ENCODE measurements at places on chromosomes 13 and 19.
A peak's percentile ranks its signal among the peaks of the same experiment; 100 is the strongest.

DNA sequence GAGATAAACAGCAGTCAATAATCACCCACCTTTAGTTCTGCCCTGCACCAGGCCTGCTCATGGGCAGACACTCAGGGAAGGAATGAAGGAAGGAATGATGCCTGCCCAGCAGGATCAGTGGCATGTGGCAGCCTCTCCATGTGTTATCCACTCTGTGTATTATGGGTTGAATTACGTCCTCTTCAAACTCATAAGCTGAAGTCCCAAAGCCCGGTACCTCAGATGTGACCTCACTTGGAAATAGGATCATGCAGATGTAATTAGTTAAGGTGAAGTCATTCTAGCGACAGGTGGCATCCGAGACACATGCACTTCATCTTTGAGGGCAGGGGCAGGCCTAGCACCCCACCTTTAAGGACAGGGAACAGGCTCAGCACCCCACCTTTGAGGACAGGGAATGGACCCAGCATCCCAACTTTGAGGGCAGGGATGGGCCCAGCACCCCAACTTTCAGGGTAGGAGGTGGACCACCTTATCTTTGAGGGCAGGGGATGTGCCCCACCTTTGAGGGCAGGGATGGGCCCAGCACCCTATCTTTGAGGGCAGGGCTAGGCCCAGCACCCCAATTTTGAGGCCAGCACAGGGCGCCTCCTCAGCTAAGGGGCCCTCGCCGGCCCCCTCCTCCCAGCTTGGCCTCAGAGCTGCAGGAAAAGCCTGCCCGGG, 127.6 kb downstream of the URI1 start:
- no peak for DNase-seq

- peak; percentile 51 for DNase-seq
These were observed 1.1 kb downstream of the NAXD start for GRCh38 chr13:110616103-110617101.

DNA sequence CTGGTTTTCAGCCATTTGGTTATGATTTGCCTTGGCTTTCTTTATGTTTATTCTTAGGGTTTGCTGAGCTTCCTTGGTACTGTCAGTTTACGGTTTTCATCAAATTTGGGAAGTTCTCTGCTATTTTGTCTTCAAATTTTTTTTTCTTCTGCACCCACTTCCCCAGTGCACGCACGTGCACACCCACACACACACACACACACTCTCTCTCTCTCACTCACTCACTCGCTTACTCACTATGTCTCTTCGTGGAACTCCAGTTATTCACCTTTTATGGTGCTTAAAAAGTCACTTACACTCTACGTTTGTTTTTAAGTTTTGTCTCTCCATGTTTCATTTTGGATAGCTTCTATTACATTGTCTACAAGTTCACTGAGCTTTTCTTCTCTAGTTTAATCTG, 7.1 kb downstream of the AKAP11 start:
- DNase-seq = no peak

DNA sequence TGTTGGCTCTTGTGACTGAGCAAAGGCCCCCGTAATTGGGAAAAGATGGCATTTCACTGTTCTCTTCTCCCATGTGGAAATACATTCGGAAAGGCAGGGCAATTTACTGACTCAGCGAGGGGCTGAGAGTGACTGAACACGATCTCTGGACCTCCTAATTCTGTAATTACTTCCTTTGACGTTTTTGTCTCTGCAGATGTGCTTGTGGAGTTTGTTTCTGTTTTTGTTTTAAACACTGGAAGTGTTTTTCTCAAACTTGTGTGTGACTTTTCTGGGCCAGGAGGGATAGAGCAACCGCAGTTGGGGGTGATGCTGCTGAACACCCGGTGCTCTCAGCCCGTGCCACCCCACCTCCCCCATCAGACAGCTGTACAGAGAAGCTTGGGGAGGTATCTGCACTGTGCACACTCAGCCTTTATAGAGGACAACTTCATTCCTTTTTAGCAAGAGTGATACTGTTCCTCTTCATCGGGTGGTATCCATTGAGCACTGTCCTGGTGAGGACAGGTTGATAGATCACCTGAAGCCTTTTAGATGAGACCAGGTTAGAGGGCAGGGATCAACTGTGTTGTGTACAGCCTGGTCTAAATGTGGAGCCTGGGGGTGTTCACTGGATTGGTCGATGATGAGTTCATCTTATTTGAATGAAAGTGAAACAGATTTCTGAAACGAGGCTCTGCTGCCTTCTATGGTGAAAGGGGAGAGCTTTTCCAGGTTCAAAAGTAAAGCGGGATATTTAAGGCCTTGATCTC, 117.4 kb downstream of the ESD start:
- peak; percentile 23 for DNase-seq

- DNase-seq = no peak
These were observed 615.5 kb downstream of the FGF9 start for GRCh38 chr13:22286338-22286737.

- DNase-seq = no peak
These were observed 58.2 kb downstream of the EFNB2 start for GRCh38 chr13:106477303-106477702.

DNA sequence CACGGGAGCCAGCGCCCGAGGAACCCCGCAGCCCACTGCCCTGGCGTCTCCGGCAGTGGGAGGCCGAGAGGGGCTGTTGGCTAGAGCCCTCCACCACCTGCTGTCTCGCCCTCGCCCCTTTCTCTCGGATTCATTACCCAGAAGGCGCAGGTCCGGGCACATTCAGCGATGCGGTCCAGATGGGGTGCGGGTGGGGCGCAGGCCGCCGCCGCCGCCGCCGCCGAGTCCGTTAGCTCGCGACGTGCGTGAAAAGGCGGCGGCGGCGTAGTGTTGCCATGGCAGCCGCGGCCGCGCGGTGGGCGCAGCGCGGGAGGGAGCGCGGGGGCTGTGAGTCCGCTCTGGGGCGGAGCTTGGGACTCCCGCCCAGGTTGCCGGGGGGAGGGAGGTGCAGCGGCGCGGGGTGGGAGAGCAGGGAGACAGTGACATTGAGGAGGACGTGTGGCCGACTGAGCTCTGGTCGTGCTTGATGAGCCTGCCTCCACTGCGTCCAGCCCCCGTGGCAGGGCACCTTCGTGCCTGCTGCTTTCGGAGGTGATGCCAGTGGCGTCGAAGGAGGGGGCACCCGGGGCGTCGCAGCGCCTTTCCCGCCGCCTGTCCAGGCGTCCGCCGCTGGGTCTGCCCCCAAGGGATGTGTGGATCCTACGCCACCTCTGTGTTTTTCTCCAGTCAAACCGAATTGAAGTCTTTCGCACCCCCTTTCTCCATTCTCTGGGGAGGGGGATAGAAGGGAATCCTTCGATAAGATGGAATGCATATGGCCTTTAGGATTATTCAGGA, at the start of gene KATNAL1:
TSS of gene KATNAL1 (minus strand) at position 358 of the 777 bp plus-strand sequence. CDS start 23,774 bp downstream, outside the sequence.
- peak; percentile 75 for DNase-seq

- peak; percentile 45 for DNase-seq
These were observed 130.3 kb upstream of the SERP2 start for GRCh38 chr13:44243198-44243857.

DNA sequence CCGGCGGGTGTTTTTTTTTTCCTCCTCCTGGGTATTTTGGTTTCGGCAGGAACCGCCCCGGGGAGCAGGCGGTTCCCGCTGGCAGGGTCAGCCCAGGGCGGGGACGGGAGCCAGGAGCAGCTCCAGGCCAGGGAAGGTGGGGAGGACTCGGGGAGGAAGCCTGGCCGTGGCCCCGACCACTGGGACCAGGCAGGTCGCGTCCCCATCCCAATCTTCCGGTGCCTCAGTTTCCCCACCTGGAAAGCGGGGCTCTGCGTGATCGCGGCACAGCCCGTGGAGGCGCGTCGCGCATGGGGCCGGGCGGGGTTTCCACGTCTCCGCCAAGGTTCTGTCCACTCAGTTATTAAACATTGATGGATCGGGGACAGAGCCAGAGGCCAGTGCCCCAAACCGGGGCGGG, 34.8 kb downstream of the IL12RB1 start:
- no peak for DNase-seq

DNA sequence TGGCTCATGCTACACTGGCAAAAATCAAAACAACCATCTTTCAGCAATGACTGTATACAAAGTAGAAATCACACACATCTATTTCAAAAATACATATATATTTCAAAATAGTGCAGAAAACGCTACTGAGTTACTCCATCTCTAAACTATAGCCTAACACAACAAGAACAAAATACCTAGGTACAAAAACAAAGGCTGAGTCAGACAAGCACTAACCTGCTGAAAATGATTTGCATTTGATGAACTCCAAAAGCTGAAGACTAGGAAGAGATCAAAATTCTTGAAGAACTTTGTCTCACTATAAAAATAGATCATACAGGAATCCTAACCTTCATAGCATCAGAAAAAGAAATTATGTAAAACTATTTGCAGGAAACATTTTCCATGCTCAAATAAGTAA, 381.6 kb downstream of the EFNB2 start:
- no peak for DNase-seq

DNA sequence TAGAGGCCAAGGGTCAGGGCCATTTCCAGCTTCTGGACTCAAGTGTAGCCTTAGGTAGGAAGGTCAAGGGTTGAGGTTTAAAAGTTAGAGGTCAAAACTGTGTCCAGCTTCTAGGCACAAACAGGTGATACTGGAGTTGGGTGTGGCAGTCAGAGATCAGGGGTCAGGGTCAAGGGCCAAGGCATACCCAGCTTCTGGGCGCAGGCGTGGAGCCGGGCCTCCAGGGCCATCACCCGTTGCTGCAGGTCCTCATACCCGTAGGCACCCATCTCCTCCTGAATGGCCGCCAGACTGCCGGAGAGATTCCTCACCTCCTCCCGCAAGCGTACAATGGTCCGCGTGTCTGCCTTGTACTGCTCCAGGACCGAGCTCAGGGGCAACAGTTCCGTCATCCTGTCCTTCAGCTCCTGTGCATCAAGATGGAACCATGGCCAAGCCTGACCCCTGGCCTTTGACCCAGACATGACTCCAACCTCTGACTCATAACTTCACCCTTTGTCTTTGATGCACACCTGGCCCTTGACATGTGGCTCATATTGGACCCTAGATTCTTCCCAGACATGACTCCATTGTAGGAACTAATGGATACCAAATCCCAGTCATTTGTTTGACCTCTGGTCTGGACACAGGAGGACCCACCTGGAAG, 22.1 kb downstream of the PIN1 start:
- DNase-seq = no peak

GRCh38 chr13:89307278-89307677, 1636.1 kb downstream of the SLITRK5 start:
- no peak for DNase-seq

DNA sequence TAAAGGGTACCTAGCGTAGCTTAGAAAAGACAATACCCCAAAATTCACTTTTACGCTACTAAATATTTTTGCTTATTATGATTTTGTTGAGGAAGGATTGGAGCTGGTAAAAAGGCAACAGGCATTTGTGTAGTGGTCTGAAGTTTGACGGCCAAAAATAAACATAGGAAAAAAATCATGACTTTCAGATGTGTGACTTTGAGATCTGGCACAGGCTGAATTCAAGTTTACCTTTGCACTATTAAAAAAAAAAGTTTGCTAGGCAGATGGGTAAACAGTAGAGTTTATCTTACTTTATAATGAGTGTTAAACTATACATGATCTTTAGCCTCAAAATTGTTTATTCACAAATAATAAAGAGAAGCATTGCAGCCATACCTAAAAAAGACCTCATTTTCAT, 24.3 kb upstream of the INTS6 start:
- DNase-seq = no peak

- no peak for DNase-seq
These were observed 3.5 kb upstream of the ZNF428 start for GRCh38 chr19:43622956-43623355.

GRCh38 chr13:34750078-34750931, 191.8 kb upstream of the NBEA start:
- no peak for DNase-seq

DNA sequence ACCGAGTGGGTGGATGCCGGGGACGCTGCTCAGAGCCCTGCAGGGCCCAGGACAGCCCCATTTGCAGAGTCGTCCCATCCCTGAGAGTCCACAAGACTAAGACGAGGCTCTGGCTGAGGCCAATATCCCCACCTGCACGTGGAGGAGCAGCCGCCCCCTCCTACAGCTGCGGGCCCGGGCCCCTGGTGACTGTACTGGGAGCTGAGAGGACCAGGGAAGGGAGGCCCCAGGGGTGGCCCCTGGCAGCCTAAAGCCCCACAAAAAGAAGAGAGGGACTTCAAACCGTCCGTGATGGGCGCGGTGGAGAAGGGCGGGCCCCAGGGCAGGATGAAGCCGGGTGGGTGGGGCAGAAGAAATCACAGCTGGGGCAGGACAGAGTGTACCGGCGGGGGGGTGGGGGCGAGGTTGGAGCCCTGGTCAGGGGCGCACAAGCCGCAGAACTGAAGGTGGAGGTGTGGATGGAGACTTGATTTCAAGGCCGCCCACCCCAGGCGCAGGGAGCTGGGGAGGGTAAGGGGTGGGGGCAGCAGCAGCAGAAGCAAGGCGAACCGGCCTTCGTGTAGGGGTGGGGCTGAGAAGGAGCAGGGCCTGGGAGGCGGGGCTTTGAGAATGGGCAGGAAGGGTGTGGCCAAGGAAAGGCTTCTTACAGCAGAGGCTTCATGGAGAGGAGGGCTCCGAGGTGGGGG, 12.9 kb downstream of the CFD start:
- DNase-seq = peak; percentile 91

- no peak for DNase-seq
These were observed 2.0 kb downstream of the GSX1 start for GRCh38 chr13:27794368-27794691.

DNA sequence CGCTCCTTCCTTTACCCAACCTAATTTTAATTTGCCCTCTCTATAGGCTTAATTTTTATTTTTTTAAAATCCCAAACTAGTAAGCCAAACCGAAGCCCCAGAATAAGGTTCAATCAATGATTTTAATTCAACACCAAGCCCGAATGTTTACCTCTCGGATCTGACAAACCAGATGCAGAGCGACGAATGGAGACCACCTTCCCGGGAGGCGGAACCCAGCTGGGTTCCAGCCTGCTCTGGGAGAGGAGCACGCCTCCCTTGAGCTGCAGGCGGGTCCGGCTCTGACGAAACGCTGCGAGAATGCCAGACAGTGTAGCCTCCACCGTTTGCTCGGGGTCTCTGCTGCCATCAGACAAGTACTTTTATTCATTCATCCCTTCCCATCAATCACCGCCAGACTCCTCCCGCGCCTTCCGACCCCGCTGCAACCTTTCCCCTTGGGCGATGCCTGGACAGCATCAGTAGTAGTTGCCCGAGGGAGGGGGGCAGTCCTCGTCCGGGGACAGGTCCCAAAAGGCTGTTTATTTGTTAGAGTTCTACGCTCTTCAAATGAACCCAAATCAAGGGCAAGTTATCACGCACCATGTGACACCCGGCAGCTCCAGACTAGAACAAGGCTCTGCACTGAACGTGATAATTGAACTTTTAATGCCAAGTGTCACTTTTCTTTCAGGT, 752 bp upstream of the EDNRB start:
- DNase-seq = no peak

DNA sequence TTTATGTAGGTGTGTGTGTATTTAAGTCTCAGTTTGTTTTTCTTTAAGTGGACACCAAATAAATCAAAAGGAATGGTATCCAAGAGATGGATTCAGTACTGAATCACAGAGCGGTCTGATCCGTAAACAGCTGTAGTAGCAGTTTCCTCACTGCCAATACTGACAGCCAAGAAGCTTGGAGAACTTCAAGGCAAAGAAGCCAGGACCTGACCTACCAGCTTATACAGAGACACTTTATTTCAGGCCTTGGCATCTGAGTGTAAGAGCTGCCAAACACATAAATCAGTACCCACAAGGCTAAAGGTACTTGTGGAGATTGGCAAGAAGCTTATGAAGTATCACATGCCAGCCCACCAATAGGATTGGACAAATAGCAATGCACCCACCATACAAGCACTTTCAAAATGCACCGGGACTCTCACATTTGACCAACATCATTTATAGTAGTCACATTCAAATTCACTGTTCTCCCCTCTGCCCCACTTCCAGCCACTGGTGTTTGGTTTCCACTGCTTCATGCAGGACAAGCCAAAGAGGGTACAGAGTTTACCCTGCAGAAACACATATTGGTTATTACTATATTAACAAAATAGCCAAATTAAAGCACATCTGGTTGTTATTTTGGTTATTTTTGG, 357.9 kb downstream of the KLF12 start:
- DNase-seq = no peak
